ENCODE measurements at places on chromosomes 4 and X.

- DNase-seq = no peak
- no peak overlapping the region for H3K27ac ChIP-seq
- H3K27me3 ChIP-seq = no peaks in the 10 kb centered on the region
- no peaks in the 10 kb centered on the region for H3K36me3 ChIP-seq
These were observed 138.0 kb downstream of the NSUN7 start for GRCh38 chr4:40887764-40888131.

DNA sequence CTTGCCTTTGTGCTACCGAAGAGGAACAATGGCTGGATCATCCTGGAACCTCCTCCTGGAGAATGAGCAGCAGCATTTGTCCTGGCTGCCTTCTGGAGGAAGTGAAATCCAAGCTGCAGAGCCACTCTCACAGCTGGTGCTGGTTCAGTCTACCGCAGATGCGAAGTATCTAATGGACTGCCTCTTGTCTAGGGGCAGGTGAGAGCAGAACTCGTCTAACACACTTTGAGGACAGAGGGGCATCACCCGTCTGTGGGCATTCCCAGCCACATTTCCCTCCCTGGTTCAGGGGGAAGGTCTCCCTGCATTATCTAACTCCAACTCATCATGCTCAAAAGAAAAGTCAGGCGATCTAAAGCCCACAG is 338.2 kb upstream of the GATB start:
- H3K36me3 ChIP-seq = no peaks in the 10 kb centered on the region
- no peak for DNase-seq
- H3K4me3 ChIP-seq = no peak overlapping the region
- H3K27ac ChIP-seq = no peak overlapping the region
- H3K27me3 ChIP-seq = no peaks in the 10 kb centered on the region

DNA sequence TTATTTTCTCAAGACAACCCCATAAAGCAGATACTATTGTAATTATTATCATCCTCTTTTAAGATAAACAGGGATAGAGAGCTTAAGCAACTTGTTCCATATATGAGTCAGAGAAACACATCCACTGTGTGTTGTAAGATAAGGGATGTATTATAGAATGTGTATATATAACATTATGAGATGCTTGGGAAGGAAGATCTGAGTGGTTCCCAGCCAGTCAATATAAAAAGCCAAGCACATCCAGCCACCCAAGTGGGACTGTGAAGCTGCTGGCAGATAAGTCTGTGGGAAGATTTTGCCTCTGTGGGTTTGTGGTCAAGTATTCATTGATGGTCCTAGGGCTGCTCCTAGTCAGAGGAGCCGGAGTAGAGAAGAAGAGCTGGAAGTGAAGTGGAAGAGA is 16.5 kb upstream of the BMPR1B start:
- H3K36me3 ChIP-seq = no peaks in the 10 kb centered on the region
- H3K27me3 ChIP-seq = no peaks in the 10 kb centered on the region
- DNase-seq = no peak
- no peaks in the 10 kb centered on the region for H3K4me1 ChIP-seq
- no peak overlapping the region for H3K27ac ChIP-seq

DNA sequence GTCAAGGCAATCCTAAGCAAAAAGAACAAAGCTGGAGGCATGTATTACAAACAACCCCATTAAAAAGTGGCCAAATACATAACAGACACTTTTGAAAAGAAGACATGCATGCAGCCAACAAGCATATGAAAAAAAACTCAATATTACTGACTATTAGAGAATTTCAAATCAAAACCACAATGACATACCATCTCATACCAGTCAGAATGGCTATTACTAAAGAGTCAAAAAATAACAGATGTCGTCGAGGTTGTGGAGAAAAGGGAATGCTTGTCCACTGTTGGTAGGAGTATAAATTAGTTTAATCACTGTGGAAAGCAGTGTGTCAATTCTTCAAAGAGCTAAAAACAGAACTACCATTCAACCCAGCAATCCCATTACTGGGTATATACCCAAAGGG is 604.6 kb upstream of the GRIA3 start:
- no peaks in the 10 kb centered on the region for H3K4me1 ChIP-seq
- no peak overlapping the region for H3K4me3 ChIP-seq
- no peak for DNase-seq
- no peaks in the 10 kb centered on the region for H3K27me3 ChIP-seq
- no peaks in the 10 kb centered on the region for H3K36me3 ChIP-seq
